NCI-H526 (cell line): ENCODE measurements at places on chromosomes 7 and 10.

DNA sequence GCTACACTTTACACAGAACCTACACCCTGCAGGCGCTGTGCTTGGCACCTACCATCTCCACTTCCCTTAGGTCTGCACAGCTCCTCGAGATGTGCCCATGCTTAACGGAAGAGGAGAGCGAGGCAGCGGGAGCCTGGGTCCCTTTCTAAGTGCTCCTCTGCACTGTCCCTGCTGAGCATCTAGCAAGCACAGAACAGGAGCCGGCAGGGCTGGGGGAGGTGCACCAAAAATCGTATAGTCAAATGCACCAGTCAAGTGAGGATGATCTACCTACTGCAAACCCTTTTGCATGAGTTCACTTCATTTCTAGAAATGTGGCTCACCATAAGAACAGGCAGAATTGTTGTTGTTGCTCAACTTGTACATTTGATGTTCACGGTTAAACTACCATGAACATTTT, 267.7 kb downstream of the TNS3 start:
- DNase-seq: no peak

DNA sequence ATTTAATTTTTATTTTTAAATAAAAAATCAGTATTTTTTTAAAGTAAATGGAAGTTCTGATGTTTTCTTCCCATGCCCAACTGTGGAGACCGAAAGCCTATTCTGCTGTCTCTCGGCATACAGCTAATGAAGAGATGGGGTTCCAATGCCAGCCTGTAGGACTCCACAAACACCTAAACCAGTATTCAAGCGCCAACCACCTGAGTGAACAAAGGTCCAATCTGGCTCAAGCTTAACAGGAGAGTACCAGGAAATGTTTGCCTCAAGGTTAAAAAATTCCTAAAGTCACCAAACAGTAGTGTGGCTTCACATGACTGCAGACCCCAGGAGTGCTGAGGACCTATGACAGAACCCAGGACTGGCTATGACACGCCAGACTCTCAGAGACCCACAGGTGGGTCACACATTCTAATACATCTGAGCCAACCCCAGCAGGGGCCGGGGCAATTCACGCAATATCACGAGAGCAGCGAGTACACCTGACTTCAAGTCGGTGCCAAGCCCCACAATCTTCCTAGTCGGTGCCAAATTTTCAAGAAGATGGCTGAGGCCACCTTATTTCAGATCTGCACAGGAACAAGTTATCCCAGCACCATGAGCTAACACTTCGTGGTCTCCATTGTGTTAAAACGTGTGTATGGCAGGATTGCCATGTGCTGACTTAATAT, 31.6 kb downstream of the KIAA1549 start:
- DNase-seq: no peak

- no peak for DNase-seq
These were observed 79.5 kb downstream of the ST7 start for GRCh38 chr7:117032810-117033209.

GRCh38 chr7:35975851-35976454, 175.1 kb downstream of the SEPTIN7 start:
- DNase-seq: peak; percentile 52

DNA sequence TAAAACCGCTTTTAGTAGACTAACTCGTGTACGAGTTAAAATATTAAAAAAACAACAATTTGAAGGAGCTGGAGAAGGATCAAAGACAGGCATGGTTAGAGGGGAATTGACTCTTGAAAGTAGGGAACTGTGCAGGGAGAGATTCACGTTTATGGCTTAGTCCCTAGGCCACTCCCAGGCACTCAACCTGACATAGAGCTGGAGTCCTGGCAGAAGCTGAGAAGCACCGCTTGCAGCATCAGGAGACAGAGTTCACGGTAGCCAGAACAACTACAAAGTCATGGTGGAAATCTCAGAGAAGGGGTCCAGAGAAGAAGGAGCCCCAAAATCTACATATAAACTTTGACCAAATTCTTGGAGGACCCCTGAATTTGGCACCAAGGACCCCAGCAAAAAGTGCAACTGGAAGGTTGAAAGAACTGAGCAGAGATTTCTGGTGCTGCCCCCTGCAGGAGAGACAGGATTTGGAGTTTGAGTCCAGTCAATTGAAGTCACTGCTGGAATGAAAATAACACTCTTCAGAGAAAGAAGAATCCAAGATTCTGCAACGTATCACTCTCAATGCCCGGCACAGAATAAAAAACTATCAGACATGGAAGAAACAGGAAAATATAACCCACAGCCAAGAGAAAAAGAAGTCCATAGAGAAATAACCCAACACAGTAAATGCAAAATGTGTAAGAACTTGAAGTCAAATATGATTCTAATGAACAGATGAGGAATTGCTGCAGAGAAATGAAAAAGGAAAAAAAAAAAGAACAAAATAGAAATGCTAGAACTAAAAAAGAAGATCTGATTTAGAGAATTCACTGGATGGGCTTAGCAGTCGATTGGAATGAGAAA, 493.3 kb upstream of the PODXL start:
- DNase-seq: no peak
